ENCODE measurements at places on chromosomes 12 and 14.
A peak's percentile ranks its signal among the peaks of the same experiment; 100 is the strongest.

DNA sequence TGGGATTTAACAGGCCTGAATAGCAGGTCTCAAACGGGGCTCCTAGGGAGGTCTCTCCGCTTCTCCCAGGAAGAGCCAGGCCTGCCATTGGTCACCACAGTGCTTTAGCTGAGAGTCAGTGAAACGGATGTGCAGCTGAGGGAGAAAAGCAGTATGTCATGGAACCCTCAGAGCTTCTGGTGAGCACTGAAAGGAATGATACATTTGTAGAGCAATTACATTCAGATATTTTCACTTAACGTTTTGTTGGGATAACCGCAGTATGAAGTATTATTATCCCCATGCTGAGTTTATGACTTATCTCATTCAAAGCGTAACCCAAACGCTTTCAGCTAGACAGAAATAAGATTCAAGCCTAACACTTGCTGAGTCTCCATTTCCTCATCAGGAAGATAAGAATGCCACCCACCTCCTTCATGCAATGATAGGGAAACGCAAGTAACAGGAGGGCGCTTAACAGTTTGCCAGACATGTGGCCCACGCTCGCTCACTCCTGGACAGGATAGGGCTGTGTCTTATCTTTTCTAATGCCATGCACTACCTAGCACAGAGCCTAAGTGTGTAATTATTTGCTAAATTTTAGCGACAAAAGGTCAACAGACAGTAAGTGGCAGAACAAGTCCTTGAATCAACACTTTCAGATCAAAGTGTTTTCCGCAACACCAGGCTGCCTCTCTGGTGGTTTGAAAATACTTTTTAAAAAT is 28.2 kb downstream of the DAD1 start:
- no peak for DNase-seq

- DNase-seq, result no peak
Observed at GRCh38 chr14:54453252-54453651, 12.1 kb upstream of the CNIH1 start.

DNA sequence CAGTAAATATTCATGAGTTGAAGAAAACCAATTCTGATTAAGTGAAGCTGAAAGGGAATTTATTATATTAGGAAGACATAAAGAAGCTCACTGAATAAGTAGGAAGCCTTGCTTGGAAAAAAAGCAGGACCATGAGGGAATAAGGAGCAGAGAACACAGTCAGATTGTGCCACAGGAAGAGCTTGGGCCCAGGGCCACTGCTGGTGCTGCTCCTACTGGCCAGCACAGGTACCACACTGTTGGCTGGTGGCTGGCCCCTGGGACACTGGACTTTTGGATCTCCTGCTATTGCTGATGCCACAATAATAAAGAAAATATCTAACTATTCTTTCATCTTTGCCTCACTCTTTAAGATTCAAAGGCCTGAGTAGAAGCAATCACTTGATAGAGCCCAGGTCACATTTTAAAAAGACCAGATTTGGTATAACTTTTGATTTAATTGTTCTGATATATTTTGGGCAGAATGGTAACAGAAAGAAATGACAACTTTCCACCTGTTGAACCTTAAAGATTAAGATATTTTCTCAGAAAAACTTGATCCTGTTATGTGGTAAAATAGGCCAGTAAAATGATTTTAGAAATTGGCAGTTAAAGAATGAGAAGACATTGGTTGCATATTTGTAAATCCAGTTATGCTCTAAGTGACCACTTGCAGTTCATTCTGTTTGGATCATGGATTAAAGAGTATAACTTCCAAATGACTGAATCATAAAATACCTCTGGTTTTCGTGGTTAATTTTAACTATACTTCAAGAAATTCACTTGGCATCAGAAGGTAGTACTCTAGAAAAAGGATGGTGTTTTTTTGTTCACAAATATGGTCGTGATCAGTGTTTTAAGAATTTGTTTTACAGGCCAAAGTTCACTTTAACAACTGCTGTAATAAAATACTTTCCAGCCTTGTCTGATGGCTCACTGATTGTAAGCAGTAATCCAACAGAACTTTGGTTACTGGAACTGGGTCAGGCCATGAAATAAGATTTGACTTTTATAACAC is 68.3 kb downstream of the DERA start:
- DNase-seq, result no peak

DNA sequence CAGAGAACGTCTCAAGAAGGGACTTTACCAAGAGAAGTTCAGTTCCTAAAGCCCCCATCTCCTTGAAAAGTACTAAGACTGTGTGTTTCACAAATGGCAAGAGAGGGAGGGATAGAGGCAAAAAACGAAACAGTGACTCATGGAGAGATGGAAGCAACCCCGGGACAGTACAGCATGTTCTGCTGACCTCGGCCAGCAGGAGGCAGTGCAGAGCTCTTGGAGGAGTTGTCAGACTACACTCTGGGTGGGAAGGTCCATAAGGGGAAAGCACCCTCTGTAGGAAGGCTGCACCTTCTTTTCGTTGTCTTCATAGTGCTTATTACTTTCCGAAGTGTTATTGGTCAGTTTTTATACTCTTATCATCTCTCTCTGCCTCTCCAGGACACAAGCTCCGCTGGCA is 525.2 kb upstream of the CCDC196 start:
- peak; percentile 45 for DNase-seq

- DNase-seq, result no peak
Observed at GRCh38 chr12:2691345-2692071, 103.3 kb upstream of the FKBP4 start.

GRCh38 chr12:114850661-114851275 is 166.8 kb upstream of the TBX3 start:
- DNase-seq, result no peak

GRCh38 chr12:109926488-109927210 is 26.6 kb downstream of the TCHP start:
- no peak for DNase-seq

DNA sequence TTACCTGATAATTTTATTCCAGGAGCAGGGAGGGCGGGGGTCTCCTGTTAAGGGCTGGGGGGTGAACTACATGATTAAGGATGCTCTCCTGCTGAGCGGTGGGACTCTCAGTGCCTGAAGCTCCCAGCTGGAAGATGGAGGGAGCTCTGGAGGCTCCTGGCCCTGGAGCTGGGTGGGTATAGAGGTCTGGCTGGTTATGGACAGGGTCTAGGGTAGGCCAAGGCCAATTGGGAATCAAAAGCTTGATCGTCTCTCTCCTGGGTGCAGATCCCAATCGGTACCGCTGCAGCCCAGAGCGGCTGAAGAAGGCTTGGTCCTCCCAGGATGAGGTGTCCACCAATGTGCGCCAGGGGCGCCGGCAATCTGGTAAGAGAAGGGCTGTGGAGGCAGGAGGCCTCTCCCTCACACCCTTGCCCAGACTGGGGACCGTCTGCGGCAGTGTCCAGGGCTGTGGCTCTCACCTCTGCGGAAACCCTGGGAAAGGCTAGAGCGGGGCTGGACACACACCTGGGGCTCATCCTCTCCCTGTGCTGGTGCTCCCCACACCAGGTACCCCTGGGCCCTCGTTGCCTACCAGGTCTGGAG is 28.4 kb downstream of the PLEKHG3 start:
- no peak for DNase-seq

DNA sequence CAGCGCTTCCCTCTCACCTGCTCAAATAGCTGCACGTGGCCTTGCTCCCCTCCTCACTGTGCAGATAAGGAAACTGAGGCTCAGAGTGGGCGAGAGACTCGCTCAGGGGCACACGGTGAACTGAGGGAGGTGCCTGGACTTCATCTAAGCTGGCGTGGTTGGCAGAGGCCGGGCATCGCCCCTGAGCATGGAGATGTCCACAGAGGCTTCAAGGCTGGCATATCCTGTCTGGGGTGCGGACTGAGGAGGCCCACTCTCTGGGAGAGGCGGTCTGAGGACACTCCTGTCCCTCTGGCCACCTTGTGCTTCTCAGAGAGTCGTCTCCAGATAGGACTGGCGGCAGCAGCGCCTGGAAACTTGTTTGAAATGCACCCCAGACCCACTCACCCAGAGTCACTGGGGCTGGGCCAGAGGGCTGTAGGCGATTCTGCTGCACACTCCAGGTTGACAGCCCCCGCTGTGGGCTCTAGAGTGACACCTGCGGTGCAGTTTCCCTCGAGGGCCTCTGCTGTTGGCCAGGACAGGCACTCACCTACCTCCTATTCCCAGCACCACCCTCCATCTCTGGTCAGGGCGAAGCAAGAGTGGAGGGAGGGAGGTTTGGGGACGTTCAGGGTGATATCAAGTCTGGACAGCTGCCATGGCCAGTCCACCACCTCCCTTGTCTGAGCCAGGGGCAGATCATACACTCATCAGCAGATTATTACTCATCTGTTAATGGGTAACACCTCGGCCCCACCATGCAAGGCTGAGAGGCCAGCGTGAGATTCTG is 11.2 kb upstream of the LBHD2 start:
- DNase-seq, result no peak

GRCh38 chr12:131275824-131276223 is 322.1 kb downstream of the ADGRD1 start:
- DNase-seq, result no peak

GRCh38 chr14:71918955-71919354 is 13.3 kb upstream of the RGS6 start:
- DNase-seq, result no peak

- DNase-seq, result no peak
Observed at GRCh38 chr12:44441155-44441554, 435.0 kb downstream of the NELL2 start.

GRCh38 chr12:21696625-21697024 is 39.0 kb upstream of the LDHB start:
- no peak for DNase-seq

- no peak for DNase-seq
Observed at GRCh38 chr12:89856431-89856830, 147.8 kb upstream of the ATP2B1 start.

- no peak for DNase-seq
Observed at GRCh38 chr12:116306506-116306905, 29.0 kb upstream of the MED13L start.

GRCh38 chr14:59407246-59408010 is 57.8 kb downstream of the GPR135 start:
- no peak for DNase-seq

GRCh38 chr12:9650151-9650576 is 19.3 kb upstream of the CLEC2D start:
- DNase-seq, result no peak

GRCh38 chr12:55716582-55716957 is 724 bp downstream of the BLOC1S1 start:
- DNase-seq, result no peak

DNA sequence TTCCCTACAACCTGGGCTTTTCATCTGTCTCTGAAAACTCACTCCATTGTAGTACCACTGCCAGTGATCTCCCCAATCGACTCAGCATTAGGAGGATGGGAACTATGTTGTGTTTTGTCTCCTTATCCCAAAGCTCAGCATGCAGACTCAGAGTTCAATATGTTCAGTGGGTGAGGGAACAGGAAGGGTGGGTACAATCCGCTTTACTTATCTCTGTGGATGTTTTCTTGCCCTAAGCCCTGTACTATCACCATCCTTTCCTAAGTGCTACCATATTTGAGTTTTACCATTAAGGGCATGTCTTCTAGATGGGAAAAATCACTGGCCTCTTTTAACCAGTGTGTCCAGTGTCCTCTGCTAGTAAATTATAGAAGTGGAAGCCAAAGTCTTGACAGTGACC is 107.1 kb downstream of the PPM1H start:
- no peak for DNase-seq

DNA sequence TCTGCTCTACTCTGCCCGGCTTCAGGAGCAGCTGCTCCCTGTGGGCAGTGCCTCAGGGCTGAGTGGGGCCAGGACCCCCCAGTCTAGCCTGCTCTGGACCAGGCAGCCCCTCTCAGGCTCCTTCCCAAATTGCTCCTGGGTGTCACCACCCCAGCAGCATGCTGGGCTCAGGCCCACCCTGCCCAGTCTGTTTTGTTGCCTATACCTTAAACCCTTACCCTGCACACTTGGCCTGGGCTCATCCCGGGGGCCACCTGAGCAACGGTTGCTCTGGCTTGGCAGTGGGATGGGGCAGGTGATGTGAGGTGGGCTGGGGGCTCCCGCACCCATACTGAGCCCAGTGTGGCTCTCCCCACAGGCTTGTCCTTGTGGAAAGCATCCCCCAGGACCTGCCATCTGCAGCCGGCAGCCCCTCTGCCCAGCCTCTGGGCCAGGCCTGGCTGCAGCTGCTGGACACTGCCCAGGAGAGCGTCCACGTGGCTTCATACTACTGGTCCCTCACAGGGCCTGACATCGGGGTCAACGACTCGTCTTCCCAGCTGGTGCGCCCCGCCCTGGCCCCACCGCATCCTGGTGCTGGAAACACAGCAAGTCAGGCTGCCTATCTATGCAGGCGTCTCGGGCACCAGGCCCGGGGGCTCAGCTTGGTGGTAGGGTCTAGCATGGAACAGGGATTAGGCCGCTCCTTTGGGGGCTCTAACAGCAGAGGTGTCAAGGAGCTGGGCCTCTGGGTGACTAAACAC is 3.9 kb downstream of the PLD4 start:
- no peak for DNase-seq

GRCh38 chr12:112342587-112342986 is 39.6 kb downstream of the HECTD4 start:
- no peak for DNase-seq

- DNase-seq, result no peak
Observed at GRCh38 chr14:92551044-92551841, 37.7 kb downstream of the RIN3 start.

DNA sequence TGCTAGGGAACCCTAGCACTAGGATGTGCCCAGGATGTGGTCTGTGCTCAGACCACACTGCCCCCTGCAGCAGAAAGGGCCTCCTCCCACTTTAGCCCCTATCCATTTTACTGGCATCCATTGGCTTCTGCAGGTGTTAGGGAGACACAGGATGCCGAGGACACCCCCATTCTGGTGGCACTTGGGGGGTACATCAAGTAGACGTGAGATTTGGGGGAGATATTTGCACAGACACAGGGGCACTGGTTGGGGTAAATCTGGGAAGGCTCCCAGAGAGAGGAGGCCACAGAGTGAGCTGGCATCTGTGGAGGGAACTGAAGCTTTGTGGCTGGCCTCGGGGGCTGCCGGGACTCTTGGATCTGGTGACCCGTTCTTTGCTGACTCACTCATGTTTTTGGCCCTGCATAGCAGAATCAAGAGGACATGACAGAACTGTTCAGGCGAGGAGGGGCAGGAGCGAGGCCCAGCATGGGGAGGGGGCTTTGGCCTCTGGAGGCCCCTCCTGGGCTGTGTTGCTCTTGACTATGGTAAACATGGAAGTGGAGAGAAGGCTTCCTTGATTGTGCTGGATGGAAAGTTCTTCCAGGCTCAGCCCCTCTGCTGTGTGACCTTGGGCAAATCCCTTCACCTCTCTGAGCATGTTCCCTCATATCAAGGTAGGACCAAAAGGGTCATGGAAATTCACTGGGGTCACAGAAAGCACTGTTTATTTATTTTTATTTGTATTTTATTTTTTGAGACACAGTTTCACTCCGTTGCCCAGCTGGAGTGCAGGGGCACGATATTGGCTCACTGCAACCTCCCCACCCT is 1.8 kb downstream of the PLBD2 start:
- DNase-seq, result peak; percentile 14

DNA sequence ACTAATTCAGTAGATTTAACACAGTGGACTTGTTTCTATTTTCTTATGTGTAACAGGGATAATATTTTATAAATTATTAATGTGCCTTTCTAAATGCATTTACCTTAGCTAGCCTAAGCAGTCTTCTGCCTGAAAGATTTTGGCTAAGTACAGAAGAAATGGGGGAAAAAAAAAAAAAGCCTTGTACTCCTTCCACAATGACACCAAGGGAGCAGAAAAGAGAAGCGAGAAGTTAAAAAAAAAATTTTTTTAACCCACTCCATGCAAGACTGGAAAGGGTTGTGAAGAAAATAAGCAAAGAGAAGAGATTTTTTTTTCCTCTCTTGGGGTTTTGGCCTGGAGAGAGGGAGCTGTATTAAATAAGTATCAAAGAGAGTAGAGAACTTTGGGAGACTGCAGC is 28.7 kb downstream of the NELL2 start:
- DNase-seq, result no peak

GRCh38 chr12:5694759-5695409 is 250.2 kb downstream of the ANO2 start:
- no peak for DNase-seq

Measured in pons (tissue), 1 donor.